Activated T-cell treated with anti-CD3 and anti-CD28 coated beads for 4 hours (primary cell): ENCODE measurements at places on chromosomes 4 and X.

DNA sequence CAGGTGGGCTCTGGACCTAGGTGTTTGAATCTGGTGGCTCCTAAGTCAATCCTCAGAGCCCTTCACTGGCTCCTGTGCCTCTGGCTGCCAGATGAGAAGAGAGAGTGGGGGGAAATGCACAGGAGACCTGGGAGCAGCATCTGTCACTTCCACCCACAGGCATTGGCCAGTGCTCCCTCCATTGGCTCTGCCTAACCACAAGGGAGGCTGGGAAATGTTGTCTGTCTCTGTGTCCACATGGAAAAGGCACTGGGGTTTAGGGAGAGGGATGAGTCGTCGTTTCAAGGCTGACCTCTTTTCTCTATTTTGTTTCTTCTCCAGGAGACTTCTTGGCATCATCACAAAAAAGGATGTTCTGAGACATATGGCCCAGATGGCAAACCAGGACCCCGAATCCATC lies 76.4 kb downstream of the CLCN4 start:
- no peak for DNase-seq

DNA sequence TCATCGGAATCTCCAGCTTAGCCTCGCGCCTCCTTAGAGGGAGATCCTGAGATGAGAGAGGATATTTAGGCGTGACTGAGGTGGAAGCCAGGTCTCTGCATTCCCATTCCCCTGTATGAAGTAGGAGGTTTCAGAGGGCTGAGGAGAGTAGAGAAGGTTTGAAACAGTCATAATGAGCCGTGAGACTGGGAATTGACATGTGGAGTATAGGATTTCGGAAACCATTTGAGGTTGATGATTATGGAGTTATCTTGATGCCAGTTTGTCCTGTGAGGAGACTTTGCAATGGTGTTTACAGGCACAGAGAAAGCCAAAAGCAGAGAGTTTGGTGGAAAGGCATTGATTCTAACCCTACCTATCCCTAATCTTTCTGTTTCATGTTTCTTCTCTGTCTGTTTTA lies 2.0 kb downstream of the CHST7 start:
- no peak for DNase-seq

DNA sequence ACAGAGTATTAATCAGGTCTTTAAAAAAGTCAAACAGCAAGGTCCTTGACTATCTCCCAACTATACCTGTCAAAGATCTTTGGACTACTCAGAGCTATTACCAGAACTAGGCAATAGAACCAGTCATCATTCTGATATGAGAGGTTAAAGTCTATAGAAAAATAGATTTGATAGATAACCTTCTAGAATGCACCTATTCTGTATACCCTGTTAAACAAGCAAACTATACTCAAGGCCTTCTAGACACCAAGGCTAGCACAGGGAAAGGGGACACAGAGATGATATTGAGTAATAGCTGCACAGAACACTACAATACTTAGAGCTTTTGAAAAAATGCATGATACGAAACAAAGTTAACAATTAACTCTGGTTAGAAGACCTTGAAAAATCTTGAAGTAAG lies 149.5 kb downstream of the NR3C2 start:
- no peak for DNase-seq

GRCh38 chr4:162791226-162791625 lies 375.5 kb downstream of the NAF1 start:
- no peak for DNase-seq

GRCh38 chr4:42712854-42713253 lies 55.9 kb upstream of the ATP8A1 start:
- DNase-seq: no peak

DNA sequence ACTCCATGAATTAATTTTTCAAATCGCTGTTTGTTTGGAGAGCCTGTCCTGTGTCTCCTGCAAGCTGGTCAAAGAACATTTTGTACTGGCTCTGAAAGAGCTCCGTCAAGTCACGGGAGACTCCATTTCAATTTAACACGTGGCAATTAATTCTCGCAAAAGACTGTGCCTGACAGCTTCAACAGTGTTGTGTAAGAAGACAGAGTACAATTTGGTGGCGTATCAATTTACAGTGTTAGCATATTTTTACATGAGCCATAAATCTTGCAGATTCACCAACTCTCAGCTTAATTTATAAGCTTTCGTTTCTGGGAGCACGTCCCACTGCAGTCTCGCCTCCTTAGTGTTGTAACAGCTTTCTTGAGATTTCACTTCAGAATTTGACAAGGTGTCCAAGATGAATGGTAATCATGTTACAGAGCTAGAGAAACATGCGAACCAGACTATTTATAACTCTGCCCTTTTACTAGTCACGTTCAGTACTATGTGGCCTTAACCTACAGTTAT lies 70.8 kb downstream of the RWDD4 start:
- no peak for DNase-seq

DNA sequence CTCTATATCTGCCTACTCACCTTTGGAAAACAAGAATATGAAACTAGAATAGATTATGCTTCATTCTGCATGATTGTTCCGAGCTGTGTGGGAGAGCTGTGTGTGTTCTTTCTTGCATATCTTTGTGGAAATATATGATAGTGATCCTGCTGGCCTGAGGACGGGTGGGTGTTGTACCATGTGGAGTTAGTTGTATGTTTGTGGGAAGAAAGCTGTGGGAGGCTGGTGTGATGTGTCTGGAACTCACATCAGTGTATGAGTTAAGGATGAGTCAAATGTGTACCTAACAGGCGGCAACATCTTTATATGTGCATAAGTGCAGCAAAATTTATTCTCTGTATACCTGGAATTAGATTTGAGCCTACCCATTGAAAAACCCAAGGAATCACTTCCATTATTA lies 208.1 kb upstream of the ADGRL3 start:
- DNase-seq: no peak

DNA sequence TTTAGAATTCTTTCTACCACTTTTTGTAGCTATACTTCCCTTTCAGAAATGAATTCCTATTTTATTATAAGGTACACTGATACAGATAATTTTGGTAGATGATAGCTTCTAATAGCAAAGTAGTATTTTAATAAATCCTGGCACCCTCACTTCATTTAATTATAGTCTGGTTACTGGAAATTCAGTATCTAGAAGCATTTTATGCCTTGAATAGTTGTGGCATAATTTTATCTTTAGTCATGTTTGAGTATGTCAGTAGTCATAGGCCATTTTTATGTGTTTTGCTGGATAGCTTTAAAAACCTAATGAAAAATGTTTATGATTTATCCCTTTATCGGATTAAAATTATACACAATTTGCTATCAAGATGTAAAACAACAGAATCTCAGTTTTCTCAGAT lies 92.3 kb downstream of the DIAPH2 start:
- no peak for DNase-seq

- no peak for DNase-seq
These were observed 56.3 kb upstream of the DCTD start for GRCh38 chr4:182973511-182973911.

GRCh38 chrX:149060921-149061320 lies 444.2 kb downstream of the IDS start:
- DNase-seq: no peak

- DNase-seq: no peak
These were observed 64.7 kb downstream of the IL13RA2 start for GRCh38 chrX:114952696-114953095.

- no peak for DNase-seq
These were observed 106.6 kb downstream of the CRLF2 start for GRCh38 chrX:1105671-1106419.
